ENCODE measurements at places on chromosomes 3 and 15.

- DNase-seq: peak; percentile 83
Observed at GRCh38 chr3:52333869-52334557, 17.9 kb downstream of the DNAH1 start.

- DNase-seq: no peak
Observed at GRCh38 chr3:146416366-146416765, 53.0 kb downstream of the PLSCR2 start.

DNA sequence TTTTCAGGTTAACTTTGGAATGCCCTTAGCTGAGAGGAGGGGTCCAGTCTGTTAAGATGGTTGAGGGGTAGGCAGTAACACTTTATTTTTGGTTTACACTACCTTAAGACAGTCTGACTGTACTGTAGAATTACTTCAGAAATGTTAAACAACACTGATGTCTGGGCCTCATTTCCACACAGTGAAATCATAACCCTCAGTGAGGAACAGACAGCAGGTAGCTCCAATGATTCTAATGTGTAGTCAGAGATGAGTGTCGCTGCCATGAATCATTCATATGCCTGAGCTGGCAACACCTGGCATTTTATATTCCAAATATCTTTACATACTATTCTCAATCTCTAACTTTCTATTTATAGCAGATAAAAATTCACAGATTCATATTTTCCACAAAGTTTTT lies 37.3 kb upstream of the POU1F1 start:
- no peak for DNase-seq

DNA sequence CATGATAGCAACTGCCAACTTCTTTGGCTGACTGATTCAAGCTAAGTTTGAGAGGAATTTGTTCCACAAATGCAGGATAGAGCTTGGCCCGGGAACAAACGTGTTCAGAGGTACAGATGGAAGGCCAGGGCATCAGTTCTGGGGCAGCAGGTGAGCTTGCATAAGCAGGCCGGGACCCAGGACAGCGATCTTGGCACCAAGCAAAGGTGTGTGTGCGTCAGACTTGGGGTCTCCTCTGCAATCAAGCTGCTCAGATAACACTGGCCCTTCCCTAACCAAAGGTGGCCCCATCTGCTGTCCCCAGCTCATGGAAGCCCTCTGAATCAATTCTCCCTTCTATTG lies 155.6 kb downstream of the MEGF11 start:
- DNase-seq: no peak

- no peak for DNase-seq
Observed at GRCh38 chr3:40468018-40468417, 8.9 kb upstream of the ZNF619 start.

DNA sequence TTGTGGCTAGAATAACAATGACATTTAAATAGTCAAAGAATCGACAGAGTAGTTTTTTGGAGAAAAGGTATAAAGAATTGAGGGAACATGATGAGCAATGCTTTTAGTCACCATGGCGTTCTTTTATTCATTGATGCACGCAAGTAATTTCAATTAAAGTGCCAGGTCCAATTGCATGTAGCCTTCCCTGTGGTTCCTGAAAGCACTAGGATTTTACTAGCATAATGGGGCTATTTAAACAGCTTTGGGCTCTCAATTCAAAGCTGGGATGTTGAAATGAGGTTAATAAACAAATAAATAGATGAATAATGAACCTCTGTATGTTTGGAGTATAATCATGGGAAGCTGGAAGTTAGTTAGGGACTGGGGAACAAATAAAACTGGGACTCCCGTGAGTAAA lies 121.2 kb upstream of the GAP43 start:
- no peak for DNase-seq

DNA sequence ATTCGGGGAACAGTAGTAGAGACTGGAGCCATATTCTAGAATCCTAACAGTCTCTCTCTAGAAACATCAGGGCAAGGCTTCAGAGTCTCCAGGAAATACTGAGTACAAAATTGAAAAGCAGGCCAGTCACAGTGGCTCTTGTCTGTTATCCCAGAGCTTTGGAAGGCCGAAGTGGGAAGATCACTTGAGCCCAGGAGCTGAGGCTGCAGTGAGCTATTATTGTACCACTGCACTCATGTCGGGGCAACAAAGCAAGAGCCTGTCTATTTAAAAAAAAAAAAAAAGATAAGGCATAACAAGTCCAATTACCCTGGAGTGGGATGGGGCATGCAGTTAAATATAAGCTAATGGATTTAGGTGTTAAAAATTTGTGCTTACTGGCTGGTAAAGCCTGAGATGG lies 79.0 kb downstream of the SEMA6D start:
- DNase-seq: no peak

GRCh38 chr3:186184021-186184420 lies 75.1 kb upstream of the ETV5 start:
- DNase-seq: no peak

- no peak for DNase-seq
Observed at GRCh38 chr3:81443457-81443782, 318.0 kb downstream of the GBE1 start.

DNA sequence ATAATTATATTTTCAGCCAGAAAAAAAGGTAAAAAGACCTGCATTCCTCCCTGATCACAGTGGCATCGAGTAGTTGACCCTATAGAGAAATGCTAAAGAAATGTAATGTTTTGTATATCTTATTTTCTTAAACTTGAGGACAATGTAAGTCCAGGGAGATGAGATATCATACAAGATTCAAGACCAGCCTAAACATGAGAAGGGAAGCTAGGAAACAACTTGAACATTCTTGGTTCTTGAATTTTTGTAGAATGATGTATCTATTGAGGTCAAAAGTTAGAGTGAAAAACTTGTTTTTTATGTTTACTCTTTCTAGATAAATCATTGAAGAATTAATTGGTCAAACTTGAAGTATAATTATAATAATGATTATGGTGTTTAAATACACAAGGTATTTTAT lies 497.7 kb upstream of the TBL1XR1 start:
- no peak for DNase-seq

GRCh38 chr3:130504701-130505100 lies 12.3 kb upstream of the COL6A6 start:
- DNase-seq: no peak

DNA sequence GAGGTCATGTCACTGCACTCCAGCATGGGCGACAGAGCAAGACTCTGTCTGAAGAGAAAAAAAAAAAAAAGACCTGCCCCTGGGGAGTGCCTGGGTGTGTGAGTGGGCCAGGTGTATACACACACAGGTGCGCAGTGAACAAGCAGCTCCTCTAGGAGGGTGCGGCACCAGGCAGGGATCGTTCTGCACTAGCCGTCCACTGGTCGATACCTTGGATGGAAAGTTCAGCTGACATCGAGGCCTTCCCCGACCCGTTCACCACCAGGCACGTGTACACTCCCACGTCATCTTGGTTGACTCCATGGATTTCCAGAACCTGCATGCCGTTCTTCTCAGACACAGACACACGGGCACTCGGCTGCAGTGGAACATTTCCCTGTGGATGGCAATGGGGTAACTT lies 147.0 kb downstream of the MYLK start:
- no peak for DNase-seq

DNA sequence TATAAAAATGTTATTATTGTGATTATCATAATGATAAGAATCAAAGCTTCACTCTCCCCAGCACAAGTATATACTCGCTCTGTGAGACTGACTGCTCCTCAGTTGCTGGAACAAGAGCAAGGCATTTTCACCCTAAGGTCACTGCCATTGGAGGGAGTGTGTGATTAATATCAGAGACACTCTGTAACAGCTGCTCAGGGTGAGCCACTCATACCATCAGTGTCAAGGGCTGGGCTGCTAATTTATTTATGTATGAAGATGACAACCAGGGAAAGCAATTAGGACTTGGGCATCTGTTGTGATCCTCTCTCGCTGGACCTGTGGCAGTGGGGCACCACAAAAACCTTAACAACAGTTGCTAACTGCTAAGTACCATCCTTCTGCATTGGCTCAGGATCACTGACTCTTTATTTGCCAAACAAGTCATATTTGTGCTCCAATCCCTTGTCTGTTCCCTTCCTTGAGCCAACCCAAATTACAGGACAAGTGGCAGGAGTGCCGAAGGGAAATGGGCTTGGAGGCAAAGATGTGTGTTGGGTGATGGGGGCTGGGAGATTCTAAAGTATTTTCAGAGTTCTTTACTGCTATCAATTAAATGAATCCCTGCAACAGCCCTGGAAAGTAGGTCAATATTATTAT lies 297.5 kb upstream of the STT3B start:
- DNase-seq: no peak

DNA sequence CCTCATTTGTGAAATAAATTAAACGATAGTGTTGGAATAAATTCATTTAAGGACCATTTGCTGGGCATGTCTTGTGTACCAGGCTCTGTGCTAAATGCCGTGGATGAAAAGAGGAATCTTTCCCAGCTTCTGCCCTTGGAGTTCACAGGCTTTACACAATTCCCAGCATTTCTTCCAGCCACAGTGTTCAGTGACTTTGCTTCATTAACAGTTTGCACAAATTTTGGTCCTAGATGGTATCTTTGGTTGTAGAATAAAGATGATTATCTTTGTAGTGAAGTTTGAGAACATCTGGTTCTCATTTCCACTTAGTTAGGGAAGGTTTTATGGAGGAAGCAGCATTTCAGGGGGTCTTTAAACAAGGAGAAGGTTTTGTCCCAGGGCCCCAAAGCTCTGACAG lies 100.1 kb downstream of the LRTM1 start:
- no peak for DNase-seq

GRCh38 chr3:135802171-135802570 lies 163.4 kb upstream of the PPP2R3A start:
- no peak for DNase-seq

DNA sequence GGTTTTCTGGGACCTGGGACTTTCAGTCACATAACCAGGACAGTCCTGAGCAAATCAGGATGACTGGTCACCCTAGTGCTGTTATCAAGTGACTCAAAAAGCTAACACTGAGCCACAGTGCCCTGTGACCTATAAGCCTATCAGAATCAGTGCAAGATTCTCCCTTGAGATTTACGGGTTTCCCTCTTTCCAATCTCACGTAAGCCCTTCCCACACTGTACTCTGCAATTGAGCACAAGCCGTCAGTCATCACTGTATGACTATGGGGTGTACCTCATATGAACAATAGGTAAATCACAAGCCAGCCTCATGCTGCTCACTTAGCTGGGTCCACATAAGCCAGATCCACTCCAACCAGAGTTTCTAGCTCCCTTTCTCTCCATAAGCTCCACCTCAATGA lies 21.0 kb upstream of the CLDN18 start:
- no peak for DNase-seq

GRCh38 chr3:128322030-128323022 lies 144.4 kb downstream of the DNAJB8 start:
- no peak for DNase-seq

GRCh38 chr3:194279701-194280360 lies 71.3 kb downstream of the CPN2 start:
- DNase-seq: no peak

DNA sequence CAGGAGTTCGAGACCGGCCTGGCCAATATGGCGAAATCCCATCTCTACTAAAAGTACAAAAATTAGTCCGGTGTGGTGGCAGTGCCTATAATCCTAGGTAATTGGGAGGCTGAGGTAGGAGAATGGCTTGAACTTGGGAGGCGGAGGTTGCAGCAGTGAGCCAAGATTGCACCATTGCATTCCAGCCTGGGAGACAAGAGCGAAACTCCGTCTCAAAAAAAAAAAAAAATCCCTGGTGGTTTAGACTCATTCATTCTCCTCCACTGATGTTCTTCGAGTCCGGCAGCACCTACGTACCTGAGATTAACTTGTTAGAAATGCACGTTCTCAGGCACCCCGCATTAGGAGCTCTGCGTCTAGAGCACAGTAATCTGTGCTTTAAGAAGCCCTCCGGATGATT lies 3.7 kb downstream of the MCTP2 start:
- DNase-seq: no peak

DNA sequence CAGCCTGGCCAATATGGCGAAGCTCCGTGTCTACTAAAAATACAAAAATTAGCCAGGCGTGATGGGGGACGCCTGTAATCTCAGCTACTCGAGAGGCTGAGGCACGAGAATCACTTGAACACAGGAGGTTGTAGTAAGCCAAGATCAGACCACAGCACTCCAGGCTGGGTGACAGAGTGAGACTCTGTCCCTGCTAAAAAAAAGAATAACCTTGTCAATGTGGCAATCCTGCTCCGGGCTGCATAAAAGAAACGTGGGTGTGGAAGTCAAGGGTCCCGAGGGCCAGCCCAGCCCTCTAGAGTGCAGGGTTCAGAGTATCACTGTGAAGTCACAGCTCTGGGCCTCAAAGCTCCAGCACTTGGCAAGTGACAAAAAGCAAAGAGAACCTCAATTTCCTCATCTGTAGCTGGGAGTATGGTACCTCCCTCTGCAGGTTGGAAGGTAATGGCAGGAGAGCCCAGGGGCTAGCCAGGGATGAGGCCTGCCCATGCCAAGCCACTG lies 73.5 kb upstream of the IQSEC1 start:
- DNase-seq: no peak

Measured in RCC 7860 (cell line).